ENCODE measurements at places on chromosomes 11 and 22.

DNA sequence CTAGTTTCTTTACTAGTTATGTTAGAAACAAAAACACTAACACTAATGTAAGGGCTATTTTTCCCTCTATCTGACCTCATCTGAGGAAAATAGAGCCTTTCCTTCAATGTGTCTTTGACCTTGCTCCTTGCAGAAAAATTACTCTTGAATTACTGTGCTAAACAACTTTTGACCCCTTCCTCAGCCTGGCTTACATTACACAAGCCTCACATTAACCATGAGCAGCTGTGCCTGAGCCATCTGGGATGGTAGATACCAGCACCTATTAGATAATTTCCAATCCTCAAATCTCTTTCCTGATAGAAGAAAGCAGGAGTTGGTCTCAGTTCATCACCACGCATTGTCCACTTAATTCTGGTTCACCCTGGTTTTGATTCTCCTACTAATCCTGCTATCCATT is 134.4 kb upstream of the NCAM1 start:
- no peak for DNase-seq

GRCh38 chr11:110892741-110893285 is 180.6 kb upstream of the ARHGAP20 start:
- no peak for DNase-seq

- no peak for DNase-seq
Observed at GRCh38 chr11:135006800-135007199, 594.8 kb upstream of the B3GAT1 start.

- DNase-seq, result no peak
Observed at GRCh38 chr22:20434264-20434751, 3.3 kb downstream of the SCARF2 start.

- DNase-seq, result no peak
Observed at GRCh38 chr11:130023204-130023603, 20.6 kb upstream of the PRDM10 start.

GRCh38 chr22:42428025-42428424 is 4.2 kb downstream of the NFAM1 start:
- DNase-seq, result no peak

DNA sequence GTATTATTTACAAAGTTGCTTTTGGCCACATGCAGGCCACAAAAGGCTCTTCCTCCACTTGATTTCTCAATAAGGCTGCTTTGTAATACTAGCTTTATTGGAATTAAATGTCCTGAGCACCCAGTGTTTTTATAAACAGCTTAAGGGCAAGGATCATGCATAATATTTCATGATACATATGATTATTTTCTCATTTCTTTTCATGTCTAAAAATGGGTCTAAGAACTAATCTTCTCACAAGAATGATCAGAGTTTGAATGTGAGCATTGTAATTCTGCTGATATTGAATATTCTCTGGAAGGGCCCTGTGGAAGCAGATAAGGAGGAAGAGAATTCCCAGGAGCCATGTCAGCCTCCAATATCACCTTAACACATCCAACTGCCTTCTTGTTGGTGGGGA is at the start of gene OR52K2:
OR52K2 (plus strand) TSS at position 301 of the 400 bp plus-strand sequence; CDS start at position 346, 45 bp downstream.
- DNase-seq, result no peak

DNA sequence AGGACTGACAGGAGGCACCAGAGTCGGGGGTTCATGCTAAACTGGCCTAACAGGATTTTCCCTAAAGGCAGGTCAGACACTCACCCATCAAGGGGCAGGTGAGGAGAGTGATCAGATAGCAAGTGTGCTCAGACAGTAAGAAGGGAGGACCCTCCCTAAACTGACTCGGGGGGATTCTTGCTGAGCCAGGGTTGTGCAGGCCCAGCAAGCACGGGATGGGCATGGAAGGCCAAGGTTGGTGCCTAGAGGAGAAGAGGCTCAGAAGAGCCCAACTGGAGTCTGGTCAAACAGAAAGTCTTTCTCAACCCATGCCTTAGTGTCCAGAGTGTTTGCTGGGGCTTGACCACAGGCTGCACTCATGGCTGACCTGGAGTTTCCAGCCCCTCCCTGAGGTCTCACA is 6.2 kb upstream of the APOL1 start:
- DNase-seq, result no peak

GRCh38 chr11:115530752-115531151 is 26.5 kb upstream of the CADM1 start:
- DNase-seq, result no peak

GRCh38 chr22:27534720-27535125 is 266.8 kb downstream of the MN1 start:
- DNase-seq, result no peak

GRCh38 chr22:45254789-45255278 is 14.1 kb upstream of the KIAA0930 start:
- DNase-seq, result no peak

GRCh38 chr11:44427432-44427831 is 117.5 kb upstream of the ALX4 start:
- no peak for DNase-seq

DNA sequence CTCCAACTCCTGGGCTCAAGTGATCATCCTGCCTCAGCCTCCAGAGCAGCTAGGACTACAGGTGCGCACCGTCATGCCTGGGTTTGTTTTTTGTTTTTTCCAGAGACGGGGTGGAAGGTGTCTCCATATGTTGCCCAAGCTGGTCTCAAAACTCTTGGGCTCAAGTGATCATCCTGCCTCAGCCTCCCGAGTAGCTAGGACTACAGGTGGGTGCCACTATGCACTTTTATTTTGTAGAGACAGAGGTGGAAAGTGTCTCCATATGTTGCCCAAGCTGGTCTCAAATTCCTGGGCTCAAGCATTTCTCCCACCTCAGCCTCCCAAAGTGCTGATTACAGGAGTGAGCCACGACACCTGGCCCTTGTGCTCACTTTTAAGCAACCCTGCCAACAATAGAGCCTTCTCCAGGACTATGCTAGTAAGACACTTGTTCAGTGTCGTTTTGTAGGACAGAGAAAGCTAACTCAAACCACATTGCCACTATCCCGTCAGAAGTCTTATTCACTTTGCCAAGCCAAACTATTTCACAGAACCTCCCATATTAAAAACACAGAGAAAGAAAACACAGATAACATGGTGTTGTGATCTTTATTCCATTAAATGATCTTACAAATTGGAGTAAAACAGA is 9.4 kb upstream of the PLAAT3 start:
- no peak for DNase-seq

DNA sequence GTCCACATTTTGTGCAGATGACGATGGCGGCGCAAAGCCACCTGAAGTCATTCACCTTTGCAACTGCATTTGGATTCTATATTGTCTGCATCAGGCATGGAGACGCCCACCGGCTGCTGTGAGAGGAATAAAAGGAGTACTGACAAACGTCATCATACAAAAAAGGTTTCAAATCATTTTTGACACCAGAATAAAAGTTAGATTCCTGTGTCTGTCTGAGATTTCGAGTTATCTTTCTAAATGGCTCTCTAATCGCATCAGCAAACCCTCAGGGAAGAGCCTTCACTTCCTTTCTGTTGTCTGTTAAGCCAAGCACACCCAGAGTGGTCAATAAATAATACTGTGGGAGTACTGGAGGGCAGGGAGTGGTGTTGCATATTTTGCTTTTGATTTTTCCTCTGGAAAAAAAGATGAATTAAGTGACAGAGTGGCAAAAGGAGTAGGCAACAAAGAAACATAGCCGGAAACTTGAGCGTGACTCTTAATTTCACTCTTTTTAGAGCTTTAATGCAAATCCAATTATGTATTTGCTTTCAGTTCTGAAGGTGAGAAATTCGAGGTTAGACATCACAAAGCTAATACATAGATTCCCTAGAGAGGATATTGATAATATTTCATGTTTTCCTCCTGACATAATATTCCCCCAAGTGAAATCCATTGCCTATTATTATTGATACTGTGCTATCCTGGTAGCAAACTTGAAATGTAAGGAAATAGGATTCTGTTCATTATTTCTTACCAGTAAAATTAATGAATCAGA is 150.8 kb upstream of the MTMR2 start:
- DNase-seq, result no peak

- no peak for DNase-seq
Observed at GRCh38 chr22:17562906-17563870, at the start of gene SLC25A18. SLC25A18 (plus strand) TSS chr22:17563498; CDS start chr22:17579945, 16,447 bp downstream.

- DNase-seq, result no peak
Observed at GRCh38 chr11:16078936-16079335, 277.4 kb downstream of the SOX6 start.

- no peak for DNase-seq
Observed at GRCh38 chr11:133425245-133425644, 107.1 kb downstream of the OPCML start.

- DNase-seq, result no peak
Observed at GRCh38 chr22:17396516-17396915, 27.3 kb downstream of the CECR2 start.

DNA sequence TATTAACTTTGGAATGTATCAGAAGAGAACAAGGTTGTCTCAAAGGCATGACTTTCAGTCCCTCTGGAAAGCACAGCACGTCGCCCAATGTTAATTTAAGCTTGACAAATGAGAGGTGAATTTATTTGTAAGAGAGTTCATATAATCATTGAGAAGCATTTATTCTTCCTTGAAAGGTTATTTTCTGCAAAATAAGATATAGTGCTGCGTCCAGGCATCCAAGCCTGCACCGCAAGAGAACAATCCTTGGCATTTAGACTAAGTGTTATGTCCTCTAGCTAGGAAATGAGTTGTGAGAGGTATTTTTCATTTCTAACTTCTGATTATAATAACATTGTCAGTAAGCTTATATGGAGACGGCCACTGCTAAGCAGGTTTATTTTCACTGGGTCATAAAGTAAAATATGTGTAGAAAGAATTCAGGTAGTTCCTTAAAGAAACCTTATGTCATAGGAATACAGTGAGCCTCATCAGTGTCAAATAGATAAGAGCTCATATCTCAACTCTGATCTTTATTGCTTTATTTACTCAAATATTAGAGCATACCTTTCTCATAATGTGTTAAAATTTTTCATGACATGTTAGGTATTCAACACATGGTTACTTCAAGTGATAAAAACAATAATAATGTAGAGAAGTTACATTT is 182.0 kb downstream of the LUZP2 start:
- no peak for DNase-seq

DNA sequence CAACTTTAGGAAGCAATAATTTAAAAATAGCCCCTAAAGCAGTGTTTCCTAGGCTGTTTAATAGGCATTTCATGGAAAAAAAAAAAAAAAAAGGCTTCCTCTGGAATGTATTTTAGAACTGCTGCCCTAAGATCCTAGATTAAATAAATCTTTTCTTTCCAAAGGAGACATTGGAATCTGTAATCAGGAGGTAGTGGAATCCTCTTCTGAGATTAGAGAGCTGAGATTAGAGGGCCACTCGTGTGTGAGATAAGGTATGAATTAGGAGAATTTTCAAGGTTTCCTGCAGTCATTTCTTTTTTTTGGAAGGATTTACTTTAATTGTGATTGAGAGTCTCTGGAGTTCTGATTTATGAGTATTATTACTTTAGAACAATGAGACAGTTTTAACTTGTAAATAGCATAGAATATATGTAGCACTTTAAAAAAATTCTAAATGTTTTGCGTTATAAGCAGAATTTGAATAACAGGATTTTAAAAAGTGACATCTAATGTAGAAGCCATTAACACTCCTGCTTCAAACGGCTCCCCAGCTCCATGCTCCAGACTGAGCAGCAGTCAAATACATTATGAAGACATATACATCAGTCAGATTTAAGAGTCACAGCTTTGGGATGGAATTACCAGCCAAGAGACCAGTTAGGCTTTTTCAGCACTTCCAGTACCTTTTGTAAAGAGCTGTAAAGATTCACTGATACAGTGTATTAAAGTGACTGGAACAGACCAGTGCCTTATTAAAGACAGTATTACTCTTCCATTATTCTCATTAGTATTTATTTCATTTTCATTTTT is 5.0 kb downstream of the EED start:
- DNase-seq, result no peak

GRCh38 chr22:44926491-44927415 is 83.1 kb downstream of the PHF21B start:
- DNase-seq, result no peak

DNA sequence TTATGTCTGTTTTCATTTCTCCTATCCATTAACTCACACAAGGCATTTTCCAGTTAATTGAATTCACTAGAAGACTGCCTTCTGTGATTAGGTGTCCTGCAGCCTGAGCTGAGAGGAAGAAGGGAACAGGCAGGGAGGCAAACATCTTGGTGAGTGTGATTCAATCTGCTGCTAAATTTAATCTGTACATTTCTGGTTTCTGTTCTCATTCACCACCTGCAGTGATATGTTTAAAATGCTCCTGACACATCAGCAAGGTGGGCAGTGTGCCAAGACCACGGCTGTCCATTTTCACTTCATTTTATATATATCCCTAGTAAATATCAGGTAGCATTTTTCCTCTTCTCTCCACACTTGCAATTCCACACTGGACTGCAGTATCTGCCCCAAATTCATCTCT is 416.5 kb downstream of the TMEM135 start:
- DNase-seq, result no peak

DNA sequence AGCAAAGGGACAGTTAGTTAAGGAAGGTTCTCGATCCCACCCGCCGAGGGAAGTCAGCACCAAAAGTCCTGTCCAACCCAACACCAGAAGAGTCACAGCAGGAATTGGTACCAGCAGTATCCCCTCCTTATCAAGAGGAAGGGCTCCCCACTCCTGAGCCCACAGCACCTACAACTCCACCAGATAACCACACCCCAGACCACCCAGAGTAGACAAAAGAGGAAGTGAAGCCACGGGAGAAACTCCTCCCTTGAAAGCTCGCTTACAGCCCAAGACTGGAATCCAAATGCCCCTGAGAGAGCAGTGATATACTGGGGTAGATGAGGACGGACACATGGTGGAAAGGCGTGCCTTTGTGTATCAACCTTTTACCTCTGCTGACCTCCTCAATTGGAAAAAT is 7.3 kb upstream of the CD5 start:
- no peak for DNase-seq
